Skin of body (tissue), 3 donors: ENCODE measurements at places on chromosomes 1 and 21.

GRCh38 chr1:55352811-55353180 is 137.6 kb upstream of the USP24 start:
- no peak for DNase-seq

GRCh38 chr1:11674488-11674887 is 6.5 kb downstream of the MAD2L2 start:
- DNase-seq, result no peak

DNA sequence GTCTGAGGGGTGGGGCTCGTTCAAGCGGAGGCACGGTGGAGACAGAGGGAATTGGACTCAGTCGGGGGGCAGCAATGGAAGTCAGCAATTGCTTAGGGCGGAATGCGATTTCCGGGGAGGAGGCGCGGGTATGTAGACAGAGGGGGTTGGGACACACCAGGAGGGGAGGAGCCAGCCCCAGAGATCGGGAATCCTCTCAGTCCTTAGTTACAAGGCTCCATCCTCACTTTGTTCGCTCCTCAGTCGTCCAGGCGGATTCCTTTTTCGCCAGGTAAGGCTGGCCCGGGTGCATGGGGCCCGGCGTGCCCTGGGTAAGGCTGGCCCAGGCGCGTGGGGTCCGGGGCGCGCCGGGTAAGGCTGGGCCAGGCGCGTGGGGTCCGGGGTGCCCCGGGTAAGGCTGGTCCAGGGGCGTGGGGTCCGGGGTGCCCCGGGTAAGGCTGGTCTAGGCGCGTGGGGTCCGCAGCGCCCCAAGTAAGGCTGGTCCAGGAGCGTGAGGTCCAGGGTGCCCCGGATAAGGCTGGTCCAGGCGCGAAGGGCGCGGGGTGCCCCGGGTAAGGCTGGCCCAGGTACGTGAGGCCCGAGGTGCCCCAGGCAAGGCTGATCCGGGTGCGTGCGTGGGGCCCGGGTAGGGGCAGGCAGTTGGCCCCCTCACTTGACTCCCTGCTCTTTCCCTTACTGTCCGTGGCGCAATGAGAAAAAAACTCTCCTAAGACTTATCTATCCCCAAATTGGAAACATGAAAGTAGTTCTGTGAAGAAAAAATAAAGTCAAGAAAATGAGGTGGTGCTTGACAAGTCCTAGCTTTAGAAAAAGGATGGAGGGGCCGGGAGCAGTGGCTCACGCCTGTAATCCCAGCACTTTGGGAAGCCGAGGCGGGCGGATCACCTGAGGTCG is at the start of gene L1TD1:
L1TD1 (plus strand) TSS at position 199 of the 894 bp plus-strand sequence. CDS start 11,780 bp downstream, outside the sequence.
- peak; percentile 62 for DNase-seq

DNA sequence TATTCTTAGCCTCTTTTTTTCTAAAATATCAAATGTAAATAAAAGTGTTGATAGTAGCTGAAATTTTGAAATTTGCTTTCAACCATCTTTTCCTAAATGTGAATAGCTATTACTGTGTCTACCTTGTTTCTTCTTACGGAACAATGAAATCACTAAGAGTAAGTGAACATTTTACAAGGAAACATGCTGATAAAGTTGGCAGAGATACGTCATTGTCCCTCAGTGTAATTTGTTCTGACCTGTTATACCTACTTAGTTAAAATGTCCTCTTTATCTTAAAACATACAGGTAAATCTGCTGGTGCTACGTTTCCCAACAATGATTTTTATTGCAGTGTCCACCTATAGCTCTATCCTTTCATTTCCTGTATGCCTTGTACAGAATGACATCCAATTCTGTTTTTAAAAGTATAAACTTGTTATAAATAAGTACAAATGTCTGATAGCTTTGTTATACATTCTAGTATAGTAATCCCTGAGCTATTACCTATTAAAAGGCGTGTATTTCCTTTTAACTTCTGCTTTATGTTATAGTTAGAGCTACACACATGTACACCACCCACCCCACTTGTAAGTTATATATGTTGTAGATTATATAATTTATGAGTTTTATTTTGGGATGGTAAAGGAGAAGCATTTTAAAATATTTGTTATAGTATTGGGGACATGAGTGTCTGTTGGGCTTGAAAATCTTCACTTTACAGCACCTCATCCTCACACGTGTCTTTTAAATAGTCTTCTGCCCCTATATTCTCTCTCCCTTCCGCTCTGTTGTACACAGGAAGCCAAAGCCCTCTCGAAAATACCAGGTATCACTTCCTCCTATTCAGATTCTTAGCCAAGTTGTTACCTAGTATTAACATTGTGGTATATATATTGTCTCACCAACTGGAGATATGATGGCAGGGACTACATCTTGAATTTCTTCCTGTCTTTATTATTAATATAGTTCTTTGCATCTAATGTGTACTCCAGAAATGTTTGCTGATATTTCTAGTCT is 25.2 kb downstream of the LAMC1 start:
- DNase-seq, result no peak

DNA sequence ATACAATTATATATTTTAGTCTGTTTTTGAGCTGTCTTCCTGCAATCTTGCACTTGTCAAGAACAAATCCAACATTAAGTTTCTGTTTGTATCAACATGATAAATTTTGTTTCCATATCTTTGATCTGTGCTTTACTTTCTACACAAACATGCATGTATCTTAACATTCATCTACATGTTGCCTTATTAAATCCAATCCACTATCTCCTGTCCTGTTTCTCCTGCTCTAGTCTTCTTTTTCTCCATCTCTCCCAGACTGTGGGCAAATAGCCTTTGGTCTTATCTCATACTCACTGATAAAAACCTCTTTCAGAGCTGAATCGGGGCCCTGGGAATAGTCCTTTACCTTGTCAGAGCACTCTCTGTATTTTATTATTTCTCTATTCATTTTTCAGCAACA is 101.3 kb downstream of the PLPPR4 start:
- no peak for DNase-seq

DNA sequence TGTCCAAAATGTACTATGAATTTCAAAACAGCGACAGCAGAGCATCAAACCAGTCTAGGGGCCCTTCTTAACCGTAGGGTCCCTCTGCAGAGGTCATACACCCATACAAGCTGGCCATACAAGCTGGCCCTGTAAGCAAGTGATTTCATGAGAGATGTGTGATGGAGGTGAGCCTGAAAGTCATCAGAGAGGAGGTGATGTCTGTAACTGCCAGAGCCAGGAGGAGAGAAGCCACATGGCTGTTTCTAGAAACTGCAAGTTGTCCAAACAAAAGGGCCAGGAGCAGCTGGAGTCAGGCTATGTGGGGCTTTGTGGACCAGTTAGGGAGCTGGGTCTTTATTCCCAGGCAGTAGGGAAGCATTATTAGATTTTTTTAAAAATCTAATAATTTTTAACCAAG is 14.8 kb upstream of the SERINC2 start:
- no peak for DNase-seq

DNA sequence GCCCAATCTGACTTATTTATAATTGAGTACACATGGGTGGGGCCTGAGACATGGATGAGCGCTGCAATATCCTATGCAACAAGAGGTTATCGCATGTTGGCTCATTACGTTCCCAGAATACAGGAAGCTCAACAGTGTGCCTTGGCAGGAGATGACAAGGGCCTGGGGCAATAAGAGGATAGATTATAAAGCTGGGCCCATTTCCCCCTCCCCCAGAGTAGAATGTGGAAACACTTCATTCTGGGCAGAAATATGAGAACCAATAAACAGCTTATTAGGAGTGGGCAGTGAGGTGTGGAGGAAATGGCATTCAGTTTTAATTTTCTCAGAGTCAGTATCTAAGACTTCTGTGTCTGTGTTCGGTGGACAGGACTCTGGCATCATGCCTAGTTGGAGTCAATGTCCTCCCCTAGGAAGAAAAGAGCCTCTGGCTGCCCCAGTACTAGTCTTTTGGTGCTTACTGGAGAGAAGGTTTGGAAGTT is 92.8 kb downstream of the PIK3R3 start:
- DNase-seq, result no peak
